Smooth muscle cell of the coronary artery (primary cell): ENCODE measurements at places on chromosomes 6 and 20. TPM values are rescaled to one million over a fixed set of nuclear protein-coding genes. Genes with fewer than 3 reads are reported as not detected.

The HUS1B gene
- total RNA-seq, result 0.68 and 1.1 TPM in 2 replicates

The SAMD10 gene
- total RNA-seq, result 0.23 and 0.45 TPM in 2 replicates

The CDK5RAP1 gene
- total RNA-seq, result 19.5 and 20.0 TPM in 2 replicates

The CST5 gene
- not detected in 2 replicates for total RNA-seq

The LGSN gene
- total RNA-seq, result not detected in 2 replicates

The FGD2 gene
- total RNA-seq, result not detected in 2 replicates

The POU5F1 gene
- not detected in 2 replicates for total RNA-seq

The TNXB gene
- total RNA-seq, result 1.1 and 55.9 TPM in 2 replicates

The TFAP2D gene
- total RNA-seq, result 0.98 TPM in 1 of 2 replicates, not detected in the other

The HLA-DQB1 gene
- not detected in 2 replicates for total RNA-seq

The NKX2-2 gene
- not detected in 2 replicates for total RNA-seq

The WFDC5 gene
- not detected in 2 replicates for total RNA-seq

The HSPA12B gene
- 3.5 TPM in 1 of 2 replicates, not detected in the other for total RNA-seq

The TBC1D22B gene
- total RNA-seq, result 2.9 and 5.0 TPM in 2 replicates

The TRIM40 gene
- total RNA-seq, result under 0.01 TPM in 1 of 2 replicates, not detected in the other

The PDE7B gene
- 5.5 and 51.8 TPM in 2 replicates for total RNA-seq

The LAMA2 gene
- 80.0 and 86.1 TPM in 2 replicates for total RNA-seq

The C20orf204 gene
- 0.23 and 0.45 TPM in 2 replicates for total RNA-seq

The BANF2 gene
- not detected in 2 replicates for total RNA-seq

The EYS gene
- under 0.01 TPM in 1 of 2 replicates, not detected in the other for total RNA-seq

The TRAPPC3L gene
- 0.08 TPM in 1 of 2 replicates, not detected in the other for total RNA-seq

The DBNDD2 gene
- 0.83 and 1.1 TPM in 2 replicates for total RNA-seq

The PTCRA gene
- 0.53 TPM in 1 of 2 replicates, not detected in the other for total RNA-seq

The DEF6 gene
- total RNA-seq, result 0.53 and 0.70 TPM in 2 replicates

The TRIM38 gene
- total RNA-seq, result 6.8 and 10.5 TPM in 2 replicates

The MGME1 gene
- 2.8 and 6.5 TPM in 2 replicates for total RNA-seq

The CASP8AP2 gene
- 8.4 and 10.2 TPM in 2 replicates for total RNA-seq

The IRAK1BP1 gene
- total RNA-seq, result 1.6 and 2.2 TPM in 2 replicates

The CFAP61 gene
- total RNA-seq, result not detected in 2 replicates

The PREX1 gene
- 18.7 and 26.5 TPM in 2 replicates for total RNA-seq

The TAAR2 gene
- total RNA-seq, result not detected in 2 replicates

The TP53TG5 gene
- 0.12 TPM in 1 of 2 replicates, not detected in the other for total RNA-seq

The GHRH gene
- not detected in 2 replicates for total RNA-seq

The IGF2R gene
- 98.5 and 237 TPM in 2 replicates for total RNA-seq

The HSPA1L gene
- total RNA-seq, result 0.98 and 4.1 TPM in 2 replicates

The LY6G5C gene
- 0.15 TPM in 1 of 2 replicates, not detected in the other for total RNA-seq

The ELOVL4 gene
- 2.5 and 3.1 TPM in 2 replicates for total RNA-seq

The TOP1 gene
- 4.3 and 14.2 TPM in 2 replicates for total RNA-seq

The MED23 gene
- 15.6 and 22.7 TPM in 2 replicates for total RNA-seq

The KHDC1L gene
- not detected in 2 replicates for total RNA-seq

The OR2H2 gene
- not detected in 2 replicates for total RNA-seq

The LTB gene
- not detected in 2 replicates for total RNA-seq

The GGTLC1 gene
- not detected in 2 replicates for total RNA-seq

The MDFI gene
- total RNA-seq, result 0.23 and 5.8 TPM in 2 replicates

The MPIG6B gene
- total RNA-seq, result not detected in 2 replicates

The ITPA gene
- 9.9 and 30.8 TPM in 2 replicates for total RNA-seq

The PPIL6 gene
- 2.1 and 2.2 TPM in 2 replicates for total RNA-seq

The VGLL2 gene
- not detected in 2 replicates for total RNA-seq

The GNMT gene
- total RNA-seq, result 0.15 TPM in 1 of 2 replicates, not detected in the other

The SIRPB1 gene
- total RNA-seq, result 0.59 TPM in 1 of 2 replicates, not detected in the other

The ZC3H12D gene
- total RNA-seq, result 0.23 TPM in 1 of 2 replicates, not detected in the other

The FAM162B gene
- 0.30 and 0.82 TPM in 2 replicates for total RNA-seq

The TCP11 gene
- total RNA-seq, result 0.15 TPM in 1 of 2 replicates, not detected in the other

The PACSIN1 gene
- not detected in 2 replicates for total RNA-seq

The ZBTB22 gene
- total RNA-seq, result 18.6 and 24.5 TPM in 2 replicates

The DHX35 gene
- total RNA-seq, result 5.9 and 8.2 TPM in 2 replicates
